ENCODE measurements at places on chromosomes 1 and 21.
A peak's percentile ranks its signal among the peaks of the same experiment; 100 is the strongest.

GRCh38 chr21:38691631-38692030 lies 114.1 kb upstream of the ETS2 start:
- DNase-seq: no peak

DNA sequence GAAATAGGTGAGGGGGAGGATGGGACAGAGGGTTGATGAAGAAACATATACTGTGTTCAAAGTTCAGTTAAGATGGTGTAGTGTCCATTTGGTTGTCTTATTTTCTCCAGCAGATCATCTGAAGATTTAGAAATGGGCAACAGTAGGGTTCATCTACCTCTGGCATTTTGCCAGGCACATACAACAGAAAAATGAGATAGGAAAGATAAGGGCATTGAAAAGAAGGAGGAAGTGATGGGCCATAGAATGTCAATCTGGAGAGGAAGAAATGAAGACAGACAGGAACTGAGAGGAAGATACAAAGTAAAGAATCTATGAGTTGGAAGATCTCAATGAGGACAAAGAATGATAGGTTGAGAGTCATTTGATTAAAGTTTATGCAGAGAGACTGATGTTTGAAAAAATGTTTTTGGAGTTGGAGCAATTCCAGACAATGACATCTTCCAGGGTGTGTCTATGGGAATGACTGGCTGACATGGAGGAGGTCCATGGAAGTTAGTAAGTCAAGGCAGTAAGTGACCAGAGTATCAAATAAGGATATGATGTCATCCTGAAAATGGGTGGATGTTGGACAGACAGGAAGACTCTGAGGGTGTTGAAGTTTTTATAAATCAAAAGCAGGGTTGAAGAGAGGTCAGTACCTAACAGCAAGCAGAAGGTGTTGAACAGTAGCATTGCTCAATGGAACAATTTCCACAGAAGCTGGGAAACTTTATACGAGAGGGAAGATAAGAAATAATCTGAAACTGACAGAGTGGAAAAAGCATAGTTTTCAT lies 18.7 kb upstream of the CD55 start:
- no peak for DNase-seq

DNA sequence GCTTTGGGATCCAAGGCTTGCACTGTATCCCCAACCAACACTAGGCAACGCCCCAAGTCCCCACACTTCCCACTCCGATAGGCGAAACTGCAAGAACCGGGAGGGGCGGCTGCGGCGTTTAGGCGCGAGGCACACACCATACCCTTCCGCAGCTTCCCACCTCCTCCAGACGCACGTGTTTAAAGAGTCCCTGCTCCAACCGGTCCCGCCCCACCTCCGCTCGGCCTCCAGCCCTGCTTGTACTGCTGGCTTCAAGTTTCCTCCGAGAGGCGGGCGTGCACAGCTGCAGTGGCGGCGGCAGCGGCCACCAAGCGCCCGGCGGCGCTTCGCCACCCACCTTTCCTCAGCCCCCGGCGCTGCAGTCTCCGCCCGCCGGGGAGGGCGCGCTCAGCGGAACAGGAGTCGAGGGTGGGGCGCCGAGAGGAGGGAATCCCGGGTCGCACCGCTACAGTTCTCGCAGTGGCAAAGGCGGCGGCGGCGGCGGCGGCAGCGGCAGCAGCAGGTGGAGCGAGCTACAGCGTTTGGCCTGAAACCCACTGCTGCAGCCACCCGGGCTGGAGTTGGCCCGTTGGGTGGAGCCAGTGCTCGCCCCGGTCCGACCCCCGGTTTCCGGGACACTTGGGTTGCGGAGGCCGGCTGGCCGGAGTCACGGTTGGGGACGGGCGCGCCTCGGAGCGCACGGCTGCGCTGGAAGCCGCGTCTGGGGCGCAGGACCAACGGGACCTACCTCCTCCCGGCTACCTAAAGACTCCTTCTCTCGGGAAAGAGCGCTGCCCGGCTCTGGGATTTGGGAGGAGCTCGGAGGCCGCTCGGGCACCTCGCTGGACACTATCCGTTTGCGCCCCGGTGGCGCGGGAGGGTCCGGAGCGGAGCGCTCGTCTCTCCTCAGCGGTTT lies at the start of gene CNIH3:
TSS of gene CNIH3 (plus strand) at position 457 of the 895 bp plus-strand sequence. CDS start 858 bp downstream, outside the sequence.
- peak; percentile 55 for DNase-seq

DNA sequence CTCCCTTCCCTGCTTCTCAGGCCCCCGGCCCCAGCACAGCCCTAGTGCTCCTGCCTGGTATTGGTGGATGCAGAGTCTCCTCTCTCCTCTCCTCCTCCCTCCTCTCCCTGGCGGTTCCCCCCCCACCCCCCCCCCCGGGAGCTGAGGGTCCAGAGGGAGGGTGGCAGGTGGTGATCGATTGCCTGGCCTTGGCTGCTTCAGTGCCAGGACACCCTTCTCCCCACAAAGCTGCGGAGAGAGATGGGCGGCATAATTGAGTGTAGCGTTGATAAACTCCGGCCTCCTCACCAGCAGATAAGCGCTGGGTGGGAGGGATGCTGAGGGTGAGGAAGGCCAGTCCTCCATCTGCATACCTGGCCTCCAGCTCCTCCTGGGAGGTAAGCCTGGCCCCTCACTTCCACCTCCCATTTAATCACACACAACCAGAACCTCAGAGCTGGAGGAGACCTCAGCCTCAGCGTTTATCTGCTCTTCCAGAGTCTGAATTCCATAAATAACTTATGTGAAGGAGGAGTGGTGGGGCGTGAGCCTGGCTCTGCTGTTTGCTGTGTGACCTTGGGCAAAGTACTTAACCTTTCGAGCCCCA lies 60.8 kb downstream of the LRRN2 start:
- peak; percentile 79 for DNase-seq

DNA sequence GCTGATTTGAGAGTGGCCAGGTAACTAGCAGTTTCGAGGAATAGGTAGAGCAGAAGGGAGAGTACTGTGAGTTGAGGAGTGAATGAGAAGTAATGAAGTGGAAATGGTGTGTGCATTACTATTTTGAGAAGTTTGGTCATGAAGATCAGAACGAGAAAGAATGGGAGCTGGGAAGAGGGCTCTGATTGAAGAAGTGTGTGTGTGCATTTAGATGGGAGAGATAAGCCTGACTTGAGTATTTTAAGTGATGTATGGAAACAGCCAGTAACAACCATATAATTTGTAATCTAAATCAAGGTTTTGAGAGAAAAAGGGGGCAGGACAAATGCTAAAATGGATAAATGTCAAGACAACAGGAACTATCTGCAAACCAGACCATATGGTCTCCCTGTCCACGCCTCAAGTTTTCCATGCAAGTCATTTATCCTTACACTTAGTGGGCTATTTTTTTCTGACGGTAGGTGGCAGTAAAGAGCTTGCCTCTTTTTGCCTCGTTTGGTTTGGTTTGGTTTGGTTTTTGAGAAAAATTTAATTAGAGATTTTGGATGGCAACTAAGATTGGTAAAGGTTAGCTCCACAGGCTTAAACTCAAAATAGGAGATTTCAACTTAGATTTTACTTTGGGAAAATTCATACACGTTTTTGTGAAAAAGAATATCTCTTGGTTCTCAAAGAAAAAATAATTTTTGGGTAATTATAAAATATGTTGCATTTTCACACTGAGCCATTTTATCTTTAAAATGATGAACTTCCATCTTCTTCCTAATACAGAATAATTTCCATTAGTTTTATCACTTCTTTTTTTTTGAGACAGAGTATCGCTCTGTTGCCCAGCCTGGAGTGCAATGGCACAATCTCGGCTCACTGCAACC lies 9.5 kb upstream of the B3GALNT2 start:
- DNase-seq: peak; percentile 70

DNA sequence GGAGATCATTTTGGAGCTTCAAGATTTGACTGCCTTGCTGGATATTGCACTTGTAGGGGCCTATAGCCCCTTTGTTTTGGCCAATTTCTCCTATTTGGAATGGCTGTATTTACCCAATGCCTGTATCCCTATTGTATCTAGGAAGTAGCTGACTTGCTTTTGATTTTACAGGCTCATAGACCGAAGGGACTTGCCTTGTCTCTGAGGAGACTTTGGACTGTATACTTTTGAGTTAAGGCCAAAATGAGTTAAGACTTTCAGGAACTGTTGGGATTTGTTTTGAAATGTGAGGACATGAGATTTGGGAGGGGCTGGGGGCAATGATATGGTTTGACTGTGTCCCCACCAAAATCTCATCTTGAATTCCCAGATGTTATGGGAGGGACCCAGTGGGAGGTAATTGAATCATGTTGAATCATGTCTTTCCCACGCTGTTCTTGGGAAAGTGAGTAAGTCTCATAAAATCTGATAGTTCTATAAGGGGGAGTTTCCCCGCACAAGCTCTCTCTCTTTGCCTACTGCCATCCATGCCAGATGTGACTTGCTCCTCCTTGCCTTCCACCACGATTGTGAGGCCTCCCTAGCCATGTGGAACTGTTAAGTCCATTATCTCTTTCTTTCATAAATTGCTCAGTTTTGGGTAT lies 276.1 kb downstream of the LMX1A start:
- DNase-seq: no peak

DNA sequence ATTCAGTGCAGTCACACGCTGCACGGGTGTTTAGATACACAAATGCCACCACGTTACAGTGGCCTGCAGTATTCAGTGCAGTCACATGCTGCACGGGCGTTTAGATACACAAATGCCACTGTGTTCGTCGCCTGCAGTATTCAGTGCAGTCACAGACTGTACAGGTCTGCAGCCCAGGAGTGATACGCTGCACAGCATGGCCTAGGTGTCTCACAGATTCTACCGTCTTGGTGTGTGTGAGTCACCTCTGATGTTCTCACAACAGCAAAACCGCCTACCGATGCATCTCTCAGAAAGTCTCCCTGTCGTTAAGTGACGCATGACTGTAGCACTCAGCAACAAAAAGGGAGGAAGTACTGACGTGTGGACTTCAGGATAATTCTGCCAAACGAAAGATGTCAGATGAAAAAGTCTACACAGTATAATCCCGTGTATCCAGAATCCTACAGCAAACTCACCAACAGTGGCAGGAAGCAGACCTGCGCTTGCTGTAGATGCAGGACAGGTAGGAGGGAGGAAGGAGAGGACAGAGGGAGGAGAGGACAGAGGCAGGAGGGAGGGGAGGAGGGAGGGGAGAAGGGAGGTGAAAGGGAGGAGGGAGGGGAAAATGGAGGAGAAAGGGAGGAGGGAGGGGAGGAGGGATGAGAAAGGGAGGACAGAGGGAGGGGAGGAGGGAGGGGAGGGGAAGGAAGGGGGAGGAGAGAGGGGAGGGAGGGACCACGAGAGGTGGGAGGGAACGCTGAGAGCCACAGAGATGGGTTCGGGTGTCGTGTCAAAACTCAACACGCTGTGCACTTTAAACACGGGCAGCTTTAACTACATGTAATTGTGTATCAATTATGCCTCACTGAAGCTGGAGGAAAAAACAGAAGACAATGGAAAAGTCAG lies 36.3 kb upstream of the PCBP3 start:
- no peak for DNase-seq

DNA sequence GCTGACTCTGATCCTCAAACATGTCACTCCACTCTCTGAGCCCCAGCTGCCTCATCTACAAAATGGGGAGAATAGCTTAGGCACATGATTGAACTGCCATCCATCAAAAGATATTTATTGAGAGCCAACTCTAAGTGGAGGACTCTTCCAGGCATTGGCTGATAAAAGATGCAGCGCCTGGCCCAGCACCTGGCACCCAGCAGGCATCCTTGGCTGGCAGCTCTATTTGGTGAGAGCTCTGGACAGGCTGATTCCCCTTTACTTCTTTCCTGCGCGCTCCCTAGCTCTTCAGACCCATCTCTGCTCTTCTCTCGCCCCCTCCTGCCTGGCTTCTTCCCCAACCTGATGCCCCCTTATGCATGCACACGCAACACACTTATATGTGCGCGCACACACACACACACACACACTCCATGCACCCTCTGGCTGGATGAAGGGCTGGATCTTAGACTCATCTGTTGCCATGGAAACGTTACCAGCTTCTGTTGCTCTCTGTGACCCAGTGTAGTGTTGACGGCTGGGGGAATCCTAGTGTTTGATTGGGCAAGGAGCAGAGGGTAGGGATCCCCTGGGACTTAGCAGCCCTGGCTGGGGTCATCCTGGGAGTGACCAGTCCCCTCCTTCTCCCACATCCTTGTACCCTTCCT lies 49.3 kb downstream of the VWA5B1 start:
- DNase-seq: no peak

DNA sequence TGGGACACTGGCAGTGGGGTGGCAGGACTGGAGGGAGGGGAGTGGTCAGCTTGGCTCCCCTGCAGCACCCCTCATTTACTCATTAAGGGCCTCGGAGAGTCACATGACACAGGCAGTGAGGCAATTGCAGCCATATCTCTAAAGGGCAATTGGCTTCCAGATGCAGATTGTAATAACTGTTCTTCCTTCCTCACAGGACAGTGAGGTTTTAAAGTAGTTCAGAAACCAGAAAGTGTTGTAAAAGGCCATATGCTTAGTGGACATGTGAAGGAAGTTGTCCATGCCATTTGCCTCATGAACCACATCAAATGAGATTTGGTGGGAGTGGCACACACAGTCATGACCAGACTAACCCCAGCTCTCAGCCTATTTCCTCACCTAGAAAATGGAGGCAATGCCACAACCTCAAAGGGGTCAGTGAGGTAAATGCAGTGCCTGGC lies 11.1 kb downstream of the MTX1 start:
- DNase-seq: peak; percentile 60

GRCh38 chr1:58762806-58763205 lies 21.0 kb downstream of the JUN start:
- no peak for DNase-seq

DNA sequence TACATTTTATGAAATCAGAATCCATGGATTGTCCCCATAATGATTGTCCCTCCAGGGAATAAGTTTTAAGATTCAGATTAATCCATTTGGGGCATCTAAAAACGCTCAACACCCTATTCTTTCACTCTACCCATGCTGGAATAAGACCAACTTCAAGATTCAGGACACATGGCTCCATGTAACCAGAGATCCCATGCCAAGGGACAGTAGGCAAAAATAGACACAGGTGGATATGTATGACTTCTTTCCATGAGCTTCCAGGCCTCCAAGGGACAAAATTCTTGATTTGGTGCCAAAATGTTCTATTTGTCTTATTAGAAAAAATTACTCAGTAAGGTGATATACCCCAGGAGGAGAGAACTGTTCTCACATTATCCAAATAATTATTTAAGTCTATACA lies 178.8 kb downstream of the NRIP1 start:
- DNase-seq: no peak

- DNase-seq: peak; percentile 96
Observed at GRCh38 chr21:45029298-45029947, 45.0 kb upstream of the ADARB1 start.

DNA sequence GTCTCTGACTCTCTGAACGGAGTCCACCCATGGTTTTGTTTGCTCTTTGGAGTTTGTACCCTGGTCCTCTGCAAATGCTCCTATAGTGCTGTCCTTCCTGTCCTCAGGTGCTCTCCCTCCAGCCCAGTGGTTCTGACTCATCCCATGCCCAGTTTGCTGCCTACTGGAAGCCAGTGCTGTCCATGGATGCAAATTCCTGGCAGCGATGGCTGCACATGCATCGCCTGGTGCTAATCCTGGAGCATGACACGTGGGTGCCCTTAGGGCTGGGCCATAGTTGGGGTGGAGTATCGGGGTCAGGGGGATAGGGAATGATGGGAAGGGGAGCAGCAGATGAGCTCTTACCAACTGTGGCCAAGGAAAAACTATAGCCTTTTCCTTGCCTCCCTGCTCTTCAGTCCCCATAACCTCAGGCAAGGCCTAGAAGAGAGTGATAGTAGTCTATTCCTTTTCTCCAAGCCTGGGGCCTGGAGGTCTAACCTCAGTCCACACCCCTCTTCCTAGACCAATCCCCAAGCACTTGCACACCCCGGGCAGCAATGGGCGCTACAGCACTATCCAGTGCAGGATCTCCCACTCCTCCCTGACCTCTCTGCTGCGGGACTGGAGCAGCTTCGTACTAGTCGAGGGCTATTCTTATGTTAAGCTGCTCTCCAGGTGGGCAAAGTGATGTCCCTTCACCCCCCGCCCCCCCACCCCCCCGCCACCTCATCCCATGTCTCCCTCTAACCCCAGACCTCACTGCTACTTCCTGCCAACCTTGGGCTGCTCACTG lies 31.6 kb downstream of the HYI start:
- DNase-seq: no peak
